HTR-8/SVneo (cell line): ENCODE measurements at places on chromosomes 2 and 18.

DNA sequence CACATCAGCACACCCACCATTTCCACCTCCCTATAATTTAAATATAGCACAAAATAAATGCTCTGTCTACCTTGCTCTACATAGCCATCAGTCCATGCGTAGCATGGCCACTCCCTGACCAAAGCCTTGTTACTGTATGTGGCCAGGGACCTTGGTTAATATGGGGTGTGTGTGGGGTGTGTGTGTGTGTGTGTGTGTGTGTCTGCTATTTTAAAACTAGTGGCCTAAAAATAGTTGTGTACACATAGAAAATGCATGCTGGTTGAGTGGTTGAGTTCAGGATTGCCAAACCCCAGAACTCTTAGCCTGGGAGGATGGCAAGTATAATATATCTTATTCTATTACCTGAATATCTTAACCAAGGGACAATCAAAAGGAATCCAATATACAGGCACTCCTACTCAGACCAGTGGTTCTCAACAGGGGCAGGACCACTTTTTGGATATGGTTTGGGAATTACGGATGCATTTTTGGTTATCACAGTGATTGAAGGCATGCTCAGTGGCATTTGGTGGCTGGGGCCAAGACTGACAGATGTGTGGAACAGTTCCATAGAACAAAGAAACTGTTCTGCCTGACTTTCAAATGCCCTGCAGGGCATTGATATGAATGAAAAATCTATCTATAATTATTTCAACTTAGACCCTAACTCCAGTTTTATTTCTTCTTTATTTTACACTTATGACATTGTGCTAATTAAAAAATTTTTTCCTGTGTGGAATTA, 72.3 kb upstream of the PSME4 start:
- DNase-seq = no peak

- no peak for DNase-seq
These were observed 493.7 kb upstream of the HS6ST1 start for GRCh38 chr2:128812183-128812940.

DNA sequence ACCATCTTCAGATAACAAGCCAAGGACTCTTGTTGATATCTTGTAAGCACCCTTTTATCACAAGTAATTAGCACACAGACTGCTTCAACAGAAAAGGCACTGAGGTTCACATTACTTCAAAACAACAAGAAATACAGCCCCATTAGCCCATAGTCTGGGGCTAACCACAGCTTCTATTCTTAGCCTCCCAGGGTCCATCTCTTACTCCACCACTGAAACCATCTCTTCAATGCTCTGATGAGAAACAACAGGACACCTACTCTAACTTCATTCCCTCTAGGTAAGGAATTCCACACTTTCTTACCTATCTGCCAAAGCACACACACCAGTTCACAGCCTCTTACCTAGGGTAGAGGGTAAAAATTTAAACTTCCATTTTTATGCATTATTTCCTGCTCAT, 26.4 kb upstream of the CYTIP start:
- DNase-seq = no peak

DNA sequence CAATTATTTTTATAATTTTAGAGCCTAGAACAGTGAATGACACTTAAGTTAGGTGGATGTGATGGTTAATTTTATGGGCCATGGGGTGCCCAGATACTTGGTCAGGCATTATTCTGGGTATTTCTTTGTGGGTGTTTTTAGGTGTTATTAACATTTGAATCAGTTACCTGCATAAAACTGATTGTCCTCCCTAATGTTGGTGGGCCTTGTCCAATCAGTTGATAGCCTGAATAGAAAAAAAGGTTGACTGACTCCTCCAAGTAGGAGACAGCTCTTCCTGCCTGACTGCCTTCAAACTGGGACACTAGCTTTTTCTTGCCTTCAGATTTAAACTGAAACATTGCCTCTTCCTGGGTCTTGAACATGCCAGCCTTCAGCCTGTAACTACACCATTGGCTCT, 312.9 kb upstream of the FIGN start:
- no peak for DNase-seq

- no peak for DNase-seq
These were observed 109.0 kb upstream of the STPG4 start for GRCh38 chr2:47264143-47264542.

DNA sequence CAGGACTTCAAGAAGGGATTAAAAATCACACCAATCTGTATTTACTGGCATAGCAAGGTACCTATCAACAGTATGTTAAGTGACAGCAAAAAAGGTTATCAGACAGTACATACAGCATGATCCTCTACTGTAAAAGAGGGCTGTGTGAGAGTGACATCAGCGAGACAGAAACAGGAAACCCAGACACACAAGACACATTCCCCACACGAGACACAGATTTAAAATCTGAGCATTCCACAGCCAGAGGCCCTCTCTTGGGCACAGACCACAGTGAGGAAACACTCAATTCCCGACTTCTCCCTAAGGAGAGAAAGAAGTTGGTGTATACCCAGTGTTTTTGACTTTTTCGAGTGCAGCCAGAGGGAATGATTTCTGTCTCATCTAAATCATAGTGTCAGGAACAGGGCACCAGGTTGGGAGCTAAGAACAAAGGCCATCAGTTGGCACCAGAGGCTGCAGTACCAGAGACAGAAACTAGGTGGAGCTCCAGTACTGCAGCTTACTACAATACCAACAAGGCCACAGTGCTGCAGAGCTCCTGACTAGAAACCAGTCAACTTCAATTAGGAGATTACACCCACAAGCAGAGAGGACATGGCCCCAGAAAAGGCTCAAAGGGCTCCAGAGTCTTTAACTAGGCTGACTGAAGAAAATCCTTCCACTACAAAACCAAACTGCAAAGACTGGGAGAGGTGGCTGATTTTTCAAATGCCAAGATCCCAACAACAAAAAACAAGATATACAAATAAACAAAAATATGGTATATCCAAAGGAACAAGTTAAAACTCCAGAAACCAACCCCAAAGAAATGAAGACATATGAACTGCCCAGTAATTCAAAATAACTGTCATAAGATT, 41.0 kb downstream of the UNC50 start:
- DNase-seq = peak; percentile 73

- DNase-seq = peak; percentile 56
These were observed 18.6 kb downstream of the THADA start for GRCh38 chr2:43576981-43577892.

GRCh38 chr2:68487773-68488355, 20.5 kb downstream of the APLF start:
- DNase-seq = peak; percentile 34

DNA sequence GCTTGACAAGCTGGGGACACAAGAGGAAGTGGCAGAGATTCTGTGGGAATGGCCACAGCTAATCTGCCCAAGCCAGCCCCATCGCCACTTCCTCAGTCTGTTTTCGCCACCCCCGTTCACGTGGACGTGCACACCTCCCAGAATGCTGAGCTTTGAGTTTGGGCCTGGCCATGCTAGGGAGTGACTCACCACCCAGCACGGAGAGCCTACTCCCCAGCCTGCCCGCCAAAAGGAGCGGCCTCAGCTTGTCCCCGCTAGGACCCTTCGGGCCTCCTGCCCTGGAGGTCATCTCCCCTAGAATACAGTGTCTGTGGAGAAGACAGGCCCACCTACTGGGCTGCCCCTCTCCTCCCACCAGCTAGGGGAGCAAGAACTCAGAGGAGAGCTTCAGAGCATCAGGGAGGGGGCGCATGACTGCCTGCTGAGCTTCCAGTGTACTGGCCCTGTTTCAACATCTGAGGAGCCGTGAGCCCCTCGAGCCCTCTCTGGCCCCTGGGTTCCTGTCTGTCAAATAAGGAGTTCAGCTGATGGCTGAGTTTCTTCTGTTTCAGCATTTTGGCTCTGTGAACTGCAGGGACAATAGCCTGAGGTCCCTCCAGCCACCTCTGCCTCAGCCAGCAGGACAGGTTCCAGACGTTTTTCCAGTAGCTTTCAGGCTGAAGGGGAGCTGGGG, 5.1 kb downstream of the SLC35F6 start:
- DNase-seq = no peak

- DNase-seq = peak; percentile 31
These were observed 1.7 kb upstream of the GCG start for GRCh38 chr2:162153608-162154224.

GRCh38 chr2:31886700-31887099, 124.1 kb downstream of the MEMO1 start:
- DNase-seq = no peak

GRCh38 chr18:22939649-22940048, 6.5 kb downstream of the RBBP8 start:
- DNase-seq = no peak

GRCh38 chr2:191597186-191597751, 80.7 kb upstream of the NABP1 start:
- DNase-seq = no peak

DNA sequence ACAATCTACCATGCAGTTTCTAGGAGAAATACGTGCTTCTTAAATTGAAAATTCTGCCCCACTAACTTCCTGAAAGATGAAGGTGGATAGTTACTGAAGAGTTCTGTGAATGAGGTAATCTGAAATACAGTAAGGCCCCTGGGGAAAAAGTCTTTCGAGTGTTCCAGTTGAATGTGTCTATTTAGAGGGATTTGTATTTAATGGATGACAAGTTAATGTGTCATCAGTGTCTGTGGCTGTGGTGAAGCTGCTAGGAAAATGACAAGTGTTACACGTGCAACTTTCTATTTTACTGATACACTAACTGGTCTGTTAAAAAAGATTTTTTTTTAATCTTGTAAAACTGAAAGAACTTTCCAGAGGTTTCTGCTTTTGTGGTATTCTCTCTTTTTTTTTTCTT, 384.6 kb downstream of the STK39 start:
- no peak for DNase-seq

DNA sequence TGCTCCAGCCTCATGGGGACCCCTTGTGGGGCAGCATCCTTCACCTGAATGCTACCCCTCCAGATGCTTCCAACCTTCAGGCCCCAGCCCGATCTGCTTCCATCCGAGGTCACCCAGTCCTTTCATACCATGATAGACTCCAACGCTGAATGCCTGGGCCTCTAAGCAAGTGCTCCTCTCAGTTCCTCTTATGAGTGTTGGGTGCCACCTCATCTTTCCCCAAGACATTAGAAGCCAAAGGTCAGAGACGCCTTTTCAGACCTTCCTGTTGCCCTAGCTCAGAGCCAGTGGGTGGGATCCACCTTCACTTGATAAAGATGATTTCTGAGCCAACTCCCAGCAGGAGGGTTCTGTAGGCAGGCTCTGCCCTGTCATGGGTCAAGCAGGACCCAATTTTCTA, 174.5 kb upstream of the MGAT5 start:
- no peak for DNase-seq

DNA sequence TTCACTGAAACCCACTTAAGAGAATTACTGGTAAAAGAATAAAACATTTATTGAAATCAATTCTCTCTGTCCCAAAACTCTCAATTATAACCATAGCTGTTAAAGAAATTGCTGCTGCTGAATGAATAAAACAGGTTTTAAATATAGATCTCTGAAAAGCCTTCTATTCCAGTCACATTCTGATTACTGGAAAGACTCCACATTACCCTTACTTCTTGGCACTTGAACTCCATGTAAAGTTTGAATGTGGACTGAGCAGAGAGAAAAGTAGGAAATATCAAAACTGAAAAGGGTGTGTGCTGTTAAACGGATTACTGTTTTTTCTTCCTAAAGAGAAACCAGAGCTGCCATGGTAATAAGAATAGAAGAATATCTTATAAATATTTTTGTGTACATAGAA, 655.3 kb upstream of the SETBP1 start:
- DNase-seq = no peak

DNA sequence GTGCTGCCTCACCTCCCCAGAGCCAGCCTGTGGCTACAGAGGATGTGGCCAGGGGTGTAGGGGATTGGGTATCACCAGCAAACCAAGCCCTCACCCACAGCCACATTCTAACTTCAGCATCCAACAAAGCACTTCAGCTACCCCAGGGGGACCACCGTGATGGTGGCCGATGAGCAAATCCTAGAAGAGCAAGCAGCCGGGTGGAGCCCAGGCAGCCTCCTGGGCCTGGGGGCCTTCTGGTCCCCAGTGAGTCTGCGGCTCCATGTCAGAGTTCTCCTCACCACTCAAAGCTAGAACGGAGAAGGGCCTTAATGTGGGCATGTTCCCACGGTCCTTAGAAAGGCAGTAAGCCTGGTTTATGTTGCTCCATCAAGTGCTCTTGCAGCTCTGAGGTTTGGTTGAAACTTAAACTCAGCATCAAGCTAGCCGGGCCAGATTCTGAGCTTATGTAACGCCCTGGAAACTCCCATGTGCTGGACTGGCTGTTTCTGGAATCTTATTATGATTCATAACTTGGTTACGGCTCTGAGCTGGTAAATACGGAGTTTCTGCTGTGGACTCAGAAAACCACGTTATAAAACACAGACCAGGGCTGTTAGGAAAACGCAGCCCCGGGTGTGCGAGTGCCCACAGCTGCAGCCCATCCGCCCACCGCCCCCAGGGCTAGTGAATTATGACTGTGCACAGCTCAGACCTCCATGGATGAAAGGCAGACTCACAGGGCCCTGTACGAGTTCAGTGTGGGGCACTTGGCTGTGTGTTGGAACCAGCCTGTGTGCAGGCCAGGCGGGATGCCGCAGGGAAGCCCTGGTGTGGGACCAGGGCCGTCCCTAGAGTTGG, 99.8 kb downstream of the SEPTIN10 start:
- peak; percentile 57 for DNase-seq

DNA sequence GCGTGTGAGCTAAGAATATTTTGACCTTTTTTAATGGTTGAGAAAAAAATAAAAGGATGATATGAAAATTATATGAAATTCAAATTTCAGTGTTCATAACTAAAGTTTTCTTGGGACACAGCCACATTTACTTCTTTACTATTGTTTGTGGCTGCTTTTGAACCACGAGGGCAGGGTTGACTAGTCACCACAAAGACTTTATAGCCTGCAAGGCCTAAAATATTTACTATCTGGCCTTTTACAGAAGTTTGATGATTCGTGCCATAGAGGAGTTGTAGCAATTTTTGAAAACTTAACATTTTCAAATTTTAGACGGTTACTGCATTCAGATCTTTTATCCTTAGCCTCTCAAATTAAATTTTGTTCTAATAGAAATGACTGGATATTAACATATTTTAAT, 69.9 kb downstream of the LIMS1 start:
- DNase-seq = no peak

- no peak for DNase-seq
These were observed 295.9 kb downstream of the HRH4 start for GRCh38 chr18:24756385-24756784.

DNA sequence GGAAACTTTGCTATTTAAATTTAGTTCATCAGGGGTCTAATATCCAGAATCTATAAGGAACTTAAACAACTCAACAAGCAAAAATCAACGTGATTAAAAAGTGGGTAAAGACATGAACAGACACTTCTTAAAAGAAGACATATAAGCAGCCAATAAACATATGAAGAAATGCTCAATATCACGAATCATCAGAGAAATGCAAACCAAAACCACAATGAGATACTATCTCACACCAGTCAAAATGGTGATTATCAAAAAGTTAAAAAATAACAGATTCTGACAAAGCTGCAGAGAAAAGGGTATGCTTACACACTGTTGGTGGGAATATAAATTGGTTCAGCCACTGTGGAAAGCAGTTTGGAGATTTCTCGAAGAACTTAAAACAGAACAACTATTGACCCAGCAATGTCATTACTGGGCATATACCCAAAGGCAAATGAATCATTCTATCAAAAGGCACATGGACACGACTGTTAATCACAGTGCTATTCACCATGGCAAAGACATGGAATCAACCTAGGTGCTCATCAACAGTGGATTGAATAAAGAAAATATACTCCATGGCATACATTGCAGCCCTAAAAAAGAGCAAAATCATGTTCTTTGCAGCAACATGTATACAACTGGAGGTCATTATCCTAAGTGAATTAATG, 189.9 kb downstream of the SLC4A10 start:
- no peak for DNase-seq
